SHP77 treated with DMSO at 0.1 percent for 48 hours (cell line): ENCODE measurements at places on chromosomes 2 and 18.
A peak's percentile ranks its signal among the peaks of the same experiment; 100 is the strongest.

GRCh38 chr18:73614812-73615211 is 532.8 kb downstream of the FBXO15 start:
- no peak for DNase-seq

GRCh38 chr2:7835693-7836680 is 845.9 kb upstream of the ID2 start:
- peak; percentile 81 for DNase-seq

DNA sequence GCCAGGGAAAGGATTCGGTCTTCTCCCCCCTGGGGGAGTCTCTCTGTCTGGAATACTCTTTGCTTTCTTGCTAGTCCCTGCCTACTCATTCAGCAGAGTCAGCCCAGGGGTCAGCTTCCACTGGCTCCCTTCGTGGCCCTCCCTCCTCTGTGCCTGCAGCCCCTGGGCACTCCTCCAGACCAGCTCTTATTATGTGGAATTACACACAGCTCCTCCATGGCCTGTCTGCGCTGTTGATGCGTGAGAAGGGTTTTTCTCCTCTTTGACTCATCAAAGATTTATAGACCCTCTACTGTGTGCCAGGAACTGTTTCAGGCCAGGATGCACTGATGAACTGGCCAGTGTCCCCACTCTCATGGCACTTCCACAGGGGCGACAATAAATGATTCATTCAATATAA is 44.4 kb downstream of the ST8SIA5 start:
- no peak for DNase-seq

DNA sequence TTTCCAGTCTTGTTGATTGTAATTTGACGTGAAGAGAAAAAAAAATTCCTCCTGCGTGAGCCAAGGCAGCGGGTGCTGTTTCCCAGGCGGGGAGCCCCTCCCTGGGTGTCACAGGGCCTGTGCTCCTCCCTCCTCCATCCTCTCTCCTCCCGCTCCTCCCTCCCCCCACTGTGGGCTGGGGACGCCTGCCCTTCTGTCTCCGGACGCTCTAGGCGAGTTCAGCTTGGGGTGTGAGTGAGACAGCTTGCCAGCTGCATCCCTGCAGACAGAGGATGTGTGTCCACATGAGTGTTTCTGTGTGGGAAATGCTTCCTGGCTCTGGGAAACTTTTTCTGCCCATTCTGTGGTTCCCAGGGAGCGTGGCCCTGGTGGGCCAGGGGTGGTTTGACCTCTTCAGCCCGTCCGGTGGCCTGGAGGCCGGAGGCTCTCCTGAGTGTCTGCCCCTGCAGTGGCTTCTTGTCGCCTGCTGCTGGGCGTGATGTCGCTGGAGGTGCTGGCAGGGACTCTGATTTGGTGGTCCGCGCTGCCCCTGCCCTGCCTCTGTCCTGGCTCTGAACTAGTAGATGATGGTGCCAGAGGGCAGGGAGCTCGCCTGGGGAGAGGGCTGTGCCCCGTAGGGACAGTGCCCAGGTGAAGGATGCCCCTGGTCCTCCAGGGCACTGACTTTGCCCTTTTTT is 96.4 kb downstream of the USP40 start:
- DNase-seq: no peak

- no peak for DNase-seq
Measured at GRCh38 chr2:212832211-212833195, 293.9 kb upstream of the ERBB4 start.

GRCh38 chr2:47145466-47145865 is 9.6 kb downstream of the STPG4 start:
- DNase-seq: no peak

GRCh38 chr2:60958800-60959199 is 58.7 kb upstream of the PEX13 start:
- DNase-seq: no peak

- no peak for DNase-seq
Measured at GRCh38 chr2:105156166-105156565, 85.4 kb upstream of the GPR45 start.

DNA sequence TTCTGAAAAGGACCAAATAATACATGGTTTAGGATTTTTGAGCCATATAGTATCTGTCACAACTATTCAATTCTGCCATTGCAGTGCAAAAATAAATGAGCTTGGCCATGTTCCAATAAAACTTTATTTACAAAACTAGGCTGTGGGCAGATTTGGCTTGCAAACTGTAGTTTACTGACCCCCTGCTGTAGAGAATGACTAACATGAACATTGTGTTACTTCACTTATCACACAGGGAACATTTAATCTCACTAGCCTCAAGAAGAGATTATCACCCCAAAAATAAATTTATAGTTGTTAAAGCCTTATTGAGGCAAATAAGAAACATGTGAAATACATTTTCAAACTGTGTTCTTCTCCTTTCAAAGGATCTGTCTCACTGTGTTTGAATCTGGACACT is 766.2 kb downstream of the MBD2 start:
- no peak for DNase-seq

DNA sequence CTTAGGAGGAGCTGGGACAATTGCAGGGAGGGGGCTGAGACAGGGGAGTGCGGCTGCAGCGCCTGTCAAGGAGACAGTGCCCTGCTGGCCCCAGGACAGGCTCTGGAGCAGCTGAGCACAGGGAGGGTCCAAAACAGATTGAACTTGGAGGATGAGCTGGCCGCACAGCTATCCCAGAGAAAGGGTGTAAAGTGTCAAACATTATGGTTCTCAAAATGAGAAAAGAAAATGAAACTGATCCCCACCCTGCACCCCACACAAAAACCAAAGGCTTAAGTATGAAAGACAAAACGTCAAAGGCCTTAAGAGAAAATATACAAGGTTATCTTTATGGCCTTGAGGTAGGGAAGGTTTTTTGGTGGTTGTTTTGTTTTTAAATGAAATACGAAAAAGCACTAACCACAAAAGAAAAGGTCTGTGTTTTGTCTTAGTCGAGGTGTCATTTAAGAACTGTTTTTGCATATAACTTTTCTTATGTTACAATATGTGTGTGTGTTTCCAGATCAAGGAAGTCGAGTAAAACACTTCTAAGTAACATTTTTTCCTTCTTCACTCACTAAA is 111.8 kb downstream of the HDAC4 start:
- DNase-seq: no peak

DNA sequence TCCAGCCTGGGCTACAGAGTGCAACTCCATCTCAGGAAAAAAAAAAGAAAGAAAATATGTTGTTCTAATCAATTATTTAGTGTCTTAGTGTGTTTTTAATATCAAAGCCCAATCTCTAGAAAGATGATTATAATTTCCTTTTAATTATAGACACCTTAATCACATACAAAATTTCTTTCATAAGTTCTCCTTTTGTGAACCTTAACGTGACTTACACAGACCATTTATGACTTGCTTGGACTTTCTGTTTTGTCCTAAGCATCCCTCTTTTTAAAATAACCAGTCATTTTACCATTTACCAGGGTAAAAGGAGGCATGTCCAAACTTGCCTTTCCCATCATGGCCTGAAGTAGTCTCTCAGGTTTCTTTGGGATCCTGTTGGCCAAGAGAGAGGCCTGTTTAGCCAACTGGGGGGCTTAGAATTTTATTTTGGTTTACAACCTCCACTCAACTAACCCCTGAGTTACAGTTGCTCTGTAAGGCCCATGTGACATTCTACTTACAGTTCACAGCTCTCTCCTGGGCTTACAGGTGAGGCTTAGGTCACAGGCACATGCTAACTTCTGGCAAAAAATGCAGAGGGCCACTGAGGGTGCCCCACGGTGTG is 23.9 kb upstream of the GPR155 start:
- no peak for DNase-seq

GRCh38 chr18:63140997-63141777 is 178.4 kb downstream of the BCL2 start:
- peak; percentile 64 for DNase-seq

GRCh38 chr2:19332503-19332902 is 25.9 kb downstream of the OSR1 start:
- DNase-seq: no peak

GRCh38 chr18:59332986-59333385 is 14.5 kb upstream of the CPLX4 start:
- DNase-seq: no peak

DNA sequence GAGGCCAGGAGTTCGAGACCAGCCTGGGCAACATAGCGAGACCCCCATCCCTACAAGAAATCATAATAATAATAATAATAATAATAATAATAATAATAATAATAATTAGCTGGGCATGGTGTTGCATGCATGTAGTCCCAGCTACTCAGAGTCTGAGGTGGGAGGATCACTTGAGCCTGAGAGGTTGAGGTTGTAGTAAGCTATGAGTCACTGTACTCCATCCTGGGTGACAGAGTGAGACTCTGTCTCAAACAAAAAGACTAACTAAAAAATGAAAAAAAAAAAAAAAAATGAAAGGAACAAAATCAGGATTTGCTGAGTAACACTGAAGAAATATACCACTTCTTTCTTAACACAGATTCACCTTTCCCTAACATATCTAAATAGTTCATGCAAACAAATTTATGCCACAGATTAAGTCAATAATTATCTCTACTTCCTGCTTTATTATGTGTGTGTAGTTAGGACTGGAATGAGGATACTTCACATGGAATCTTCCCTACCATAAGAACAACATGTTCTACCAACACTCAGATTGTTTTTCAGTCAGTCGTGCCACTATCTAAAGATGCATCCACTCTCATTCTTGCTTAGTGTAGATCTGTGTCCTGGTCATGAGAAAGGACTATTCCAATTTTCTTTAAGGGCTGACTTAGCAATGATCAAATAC is 928.7 kb downstream of the SLC4A3 start:
- no peak for DNase-seq

DNA sequence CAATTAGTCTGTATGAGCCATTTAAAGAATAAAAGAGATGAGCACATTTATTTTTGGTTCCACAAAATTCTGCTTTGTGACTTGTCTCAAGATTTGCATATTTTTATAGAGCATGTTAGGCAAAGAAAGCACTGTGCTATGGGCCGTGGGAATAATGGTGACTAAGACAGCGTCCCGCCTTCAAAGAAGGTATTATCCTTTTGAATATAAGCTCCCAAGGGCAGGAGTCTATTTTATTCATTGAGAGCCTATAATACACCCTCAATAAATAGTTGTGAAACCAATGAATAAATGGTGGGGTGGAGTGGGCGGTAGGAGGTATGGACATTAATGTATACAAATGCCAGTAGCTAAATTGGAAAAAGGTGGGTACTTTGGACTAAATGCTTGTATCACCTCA is 20.5 kb upstream of the TCF4 start:
- no peak for DNase-seq

GRCh38 chr2:195318440-195319111 is 338.4 kb upstream of the SLC39A10 start:
- peak; percentile 50 for DNase-seq
